ENCODE measurements at places on chromosomes 12 and 14.

- no peak for DNase-seq
Measured at GRCh38 chr14:45212231-45212630, 40.8 kb downstream of the MIS18BP1 start.

DNA sequence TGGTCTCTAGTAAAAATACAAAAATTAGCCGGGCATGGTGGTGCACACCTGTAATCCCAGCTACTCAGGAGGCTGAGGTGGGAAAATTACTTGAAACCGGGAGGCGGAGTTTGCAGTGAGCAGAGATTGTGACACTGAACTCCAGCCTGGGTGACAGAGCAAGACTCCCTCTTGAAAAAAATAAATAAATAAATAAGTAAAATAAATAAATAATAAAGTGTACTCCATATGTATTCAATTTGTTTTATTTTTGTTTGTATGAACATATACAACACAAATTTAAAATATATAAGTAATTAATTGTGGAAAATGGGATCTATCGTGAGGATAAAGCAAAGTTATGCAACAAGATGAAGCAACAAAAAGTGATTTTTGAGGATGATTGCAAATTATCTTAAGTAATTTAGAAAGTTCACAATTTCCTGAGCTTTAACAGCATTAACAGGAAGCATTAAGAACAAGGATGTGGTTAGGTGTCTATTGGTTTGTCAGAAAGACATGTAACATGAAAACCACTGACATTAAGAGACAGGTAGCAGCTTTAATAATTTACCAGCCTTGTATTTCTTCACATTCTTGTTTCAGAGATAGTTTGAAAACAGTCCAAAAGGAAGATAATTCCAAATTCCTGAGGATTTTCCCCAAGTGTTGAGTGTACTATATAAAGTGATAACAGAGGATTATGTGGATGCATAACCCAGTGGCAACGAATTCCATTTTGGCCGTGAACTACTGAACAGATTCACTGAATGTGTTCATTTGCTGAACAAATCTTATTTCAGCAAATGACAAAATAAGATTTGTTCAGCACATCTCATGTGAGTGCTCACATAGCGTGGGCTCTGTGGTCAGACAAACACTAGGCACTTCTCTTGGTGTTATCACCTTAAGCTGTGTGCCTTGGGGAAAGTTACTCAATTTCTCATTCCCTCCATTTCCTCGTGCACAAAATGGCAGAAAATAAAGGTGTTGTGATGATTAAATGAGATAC lies 68.6 kb upstream of the RESF1 start:
- no peak for DNase-seq

- DNase-seq, result no peak
Measured at GRCh38 chr14:90665321-90666000, 150.8 kb downstream of the TTC7B start.

GRCh38 chr12:110079477-110080400 lies 31.4 kb upstream of the C12orf76 start:
- DNase-seq, result peak; percentile 78

DNA sequence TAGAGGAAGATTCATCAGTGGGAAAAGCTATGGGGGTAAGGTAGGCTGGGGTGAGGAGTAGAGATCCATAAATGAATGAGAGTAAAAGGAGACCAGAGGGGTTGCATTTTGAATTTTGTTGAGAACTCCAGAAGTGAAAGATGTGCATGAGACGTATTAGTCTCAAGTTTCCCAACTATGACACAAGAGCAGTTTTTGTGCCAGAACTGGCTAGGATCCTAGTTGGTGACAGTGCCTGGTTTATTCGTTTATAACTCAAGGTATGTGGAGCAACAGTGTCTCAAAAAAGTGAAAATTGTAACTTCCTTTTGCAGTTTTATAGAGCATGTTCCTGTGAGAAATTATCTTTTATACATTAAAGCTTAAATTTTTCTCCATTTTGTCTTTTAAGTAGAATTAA lies 377.0 kb downstream of the NPAS3 start:
- DNase-seq, result no peak

- no peak for DNase-seq
Measured at GRCh38 chr12:65204886-65205525, 35.6 kb downstream of the LEMD3 start.

DNA sequence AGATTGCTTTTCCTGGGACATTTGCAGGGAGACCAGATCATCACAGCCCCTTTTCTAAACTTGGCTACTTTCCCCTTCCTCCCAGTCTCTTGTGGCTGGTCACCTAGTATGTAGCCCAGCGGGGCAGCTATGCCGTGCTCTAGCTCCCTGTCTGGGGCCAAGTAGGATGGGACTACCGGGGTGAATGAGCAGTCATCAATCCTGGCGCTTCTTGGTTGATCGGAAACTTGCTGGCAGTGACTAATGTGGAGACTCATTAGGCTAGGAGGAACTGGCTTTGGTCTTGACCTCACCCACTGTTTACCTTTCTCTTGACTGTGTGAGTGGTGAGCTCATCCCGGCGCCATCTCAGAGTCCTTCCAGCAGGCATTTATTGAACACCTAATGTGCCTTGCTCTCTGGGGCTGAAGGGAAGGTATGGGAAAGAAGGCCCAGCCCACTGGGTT lies 15.9 kb downstream of the PLEKHG3 start:
- DNase-seq, result no peak

GRCh38 chr12:107247650-107248049 lies 154.3 kb upstream of the CRY1 start:
- no peak for DNase-seq

- DNase-seq, result no peak
Measured at GRCh38 chr12:108720757-108721514, 10.4 kb downstream of the CORO1C start.

GRCh38 chr14:56569174-56569573 lies 10.4 kb upstream of the TMEM260 start:
- no peak for DNase-seq

- DNase-seq, result no peak
Measured at GRCh38 chr14:38389681-38390080, 133.8 kb upstream of the CLEC14A start.

- peak; percentile 59 for DNase-seq
Measured at GRCh38 chr14:70714055-70714550, 72.4 kb downstream of the TTC9 start.

- no peak for DNase-seq
Measured at GRCh38 chr14:100439781-100440180, 116.6 kb downstream of the SLC25A47 start.

- DNase-seq, result no peak
Measured at GRCh38 chr14:36935976-36936678, 236.3 kb downstream of the SLC25A21 start.

- no peak for DNase-seq
Measured at GRCh38 chr12:78388461-78388860, 476.1 kb upstream of the SYT1 start.

- peak; percentile 78 for DNase-seq
Measured at GRCh38 chr14:35366056-35366451, 38.5 kb downstream of the NFKBIA start.

- DNase-seq, result no peak
Measured at GRCh38 chr14:32703183-32703621, 235.5 kb upstream of the NPAS3 start.

- no peak for DNase-seq
Measured at GRCh38 chr12:28941248-28941647, 207.8 kb upstream of the FAR2 start.

DNA sequence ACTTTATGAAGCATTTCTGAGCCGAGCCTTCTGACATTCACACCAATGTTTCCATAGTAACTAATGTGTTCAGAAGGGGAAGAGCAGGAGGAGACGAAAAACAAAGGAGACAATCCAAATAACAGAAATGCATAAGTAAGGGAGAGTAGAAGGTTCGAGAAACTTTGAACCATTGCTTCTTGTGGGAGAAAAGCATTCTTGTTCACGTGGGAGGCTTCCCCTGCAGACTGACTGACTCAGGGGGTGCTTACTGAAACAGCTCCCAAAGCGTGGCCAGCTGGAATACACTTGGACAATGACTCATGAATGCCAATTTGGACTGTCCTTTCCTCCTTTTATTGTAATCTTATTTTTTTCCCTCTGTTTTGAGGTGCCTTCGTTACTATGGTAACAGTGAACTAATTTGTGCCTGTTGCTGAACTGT lies 73.9 kb downstream of the NEDD1 start:
- DNase-seq, result no peak

DNA sequence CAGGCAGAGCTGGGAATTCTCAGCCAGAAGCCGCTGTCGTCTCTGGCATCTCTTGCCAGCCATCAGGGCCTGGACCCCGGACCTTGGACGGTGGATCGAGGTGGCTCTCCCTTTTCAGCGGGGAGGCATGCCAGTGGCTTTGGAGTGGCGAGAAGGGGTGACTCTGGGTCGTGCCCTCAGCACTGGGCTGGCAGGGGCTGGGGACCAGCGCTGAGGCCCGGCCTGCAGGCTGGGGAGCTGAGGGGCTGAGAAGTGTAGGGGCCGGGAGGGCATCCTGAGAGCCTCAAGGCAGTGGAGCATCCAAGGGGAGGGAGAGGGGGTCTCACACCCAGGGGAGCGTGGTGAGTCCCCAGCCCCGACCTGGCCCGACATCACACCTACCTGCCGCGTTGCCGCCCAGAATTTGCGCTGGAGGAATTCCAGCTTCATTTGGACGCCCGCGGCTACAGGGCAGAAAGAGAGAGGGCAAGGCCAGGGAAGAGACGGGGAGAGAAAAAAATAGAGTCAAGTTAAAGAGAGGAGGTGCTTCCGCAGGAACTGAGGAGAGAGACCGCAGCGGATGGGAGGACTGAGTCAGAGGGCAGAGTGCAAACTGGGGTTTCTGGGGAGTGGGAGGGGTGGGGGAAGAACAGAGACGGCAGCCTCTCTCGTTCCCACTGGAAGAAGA lies 9.0 kb upstream of the LRTM2 start:
- DNase-seq, result peak; percentile 44

- DNase-seq, result no peak
Measured at GRCh38 chr14:52299692-52300278, 14.3 kb upstream of the PTGER2 start.

- DNase-seq, result no peak
Measured at GRCh38 chr14:24270537-24271133, 762 bp downstream of the RABGGTA start.

DNA sequence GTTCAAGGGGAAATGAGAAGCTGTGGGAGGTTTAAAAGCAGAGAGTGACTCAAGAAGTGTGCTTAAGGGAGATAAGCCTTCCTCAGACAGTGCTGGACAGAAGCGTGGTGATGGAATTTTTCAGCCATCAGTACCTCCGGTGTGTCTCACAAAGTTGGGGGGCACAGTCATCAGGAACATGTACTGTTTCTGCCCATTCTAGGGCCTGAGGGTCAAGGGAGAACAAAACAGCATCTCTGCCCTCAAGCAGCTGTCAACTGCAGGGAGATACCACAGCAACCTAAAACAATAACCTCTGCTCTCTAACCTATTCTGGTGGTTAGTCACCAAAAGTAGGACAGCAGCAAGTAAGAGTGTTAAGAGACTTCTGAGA lies 2.0 kb upstream of the STON2 start:
- DNase-seq, result no peak

DNA sequence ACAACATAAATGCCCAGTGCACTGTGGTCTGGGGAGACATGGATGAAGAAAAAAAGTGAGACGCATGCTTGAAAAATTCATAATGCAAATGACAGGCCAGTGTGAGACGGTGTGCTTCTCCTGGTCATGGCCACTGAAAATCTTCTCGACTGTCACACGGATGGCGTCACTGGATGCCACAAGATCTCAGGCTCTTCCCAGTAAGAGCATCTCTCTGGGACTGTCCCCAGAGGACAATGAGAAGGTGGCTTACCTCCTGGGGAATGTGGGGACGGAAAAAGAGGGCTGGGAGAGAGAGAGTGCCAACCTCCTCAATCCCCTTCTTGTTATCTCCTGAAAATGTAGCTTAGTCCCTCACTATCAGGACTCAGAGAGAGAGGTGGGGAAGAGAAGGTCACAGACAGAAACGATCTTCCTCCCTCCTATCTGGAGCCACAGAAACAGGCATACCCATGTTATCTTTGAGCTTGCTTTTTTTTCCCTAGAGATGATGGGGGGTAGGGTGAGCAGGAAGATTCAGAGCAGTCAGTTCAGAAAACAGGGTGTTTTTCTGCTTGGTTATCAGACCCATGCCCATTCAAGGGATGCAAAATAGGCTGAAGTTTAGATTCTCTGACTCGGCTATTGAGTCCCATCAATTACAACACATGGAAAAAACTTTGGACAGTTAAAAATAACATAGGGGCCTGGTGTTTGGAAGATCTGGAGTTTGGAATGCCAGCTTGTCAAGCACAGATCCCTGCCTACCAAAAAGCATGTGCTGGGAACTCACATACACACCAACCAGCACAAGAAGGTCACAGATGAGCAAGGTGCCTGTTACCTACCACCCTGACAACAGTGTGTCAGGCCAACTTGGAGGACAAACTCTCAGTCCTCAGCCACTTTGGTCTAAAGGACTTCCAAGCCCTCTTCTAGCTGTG lies 24.2 kb downstream of the DPF3 start:
- DNase-seq, result no peak

DNA sequence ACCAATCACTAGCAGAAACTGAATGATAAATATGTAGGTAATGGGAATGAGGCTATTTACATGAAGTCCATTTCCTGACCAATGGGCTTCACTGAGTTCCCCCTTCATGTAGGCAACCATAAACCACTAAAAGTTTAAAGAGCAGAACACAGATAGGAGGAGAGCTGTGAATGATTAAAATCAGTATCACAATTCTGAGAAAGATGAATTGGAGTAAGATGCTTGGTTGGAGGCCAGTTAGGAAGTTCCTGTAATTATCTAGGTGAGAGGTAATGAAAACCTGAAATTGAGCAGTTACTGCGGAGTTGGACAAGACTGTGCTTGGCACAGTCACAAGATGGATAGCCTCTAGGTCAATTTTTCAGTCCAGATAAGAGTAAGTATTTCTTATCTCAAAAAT lies 56.6 kb downstream of the GALNT4 start:
- DNase-seq, result no peak

DNA sequence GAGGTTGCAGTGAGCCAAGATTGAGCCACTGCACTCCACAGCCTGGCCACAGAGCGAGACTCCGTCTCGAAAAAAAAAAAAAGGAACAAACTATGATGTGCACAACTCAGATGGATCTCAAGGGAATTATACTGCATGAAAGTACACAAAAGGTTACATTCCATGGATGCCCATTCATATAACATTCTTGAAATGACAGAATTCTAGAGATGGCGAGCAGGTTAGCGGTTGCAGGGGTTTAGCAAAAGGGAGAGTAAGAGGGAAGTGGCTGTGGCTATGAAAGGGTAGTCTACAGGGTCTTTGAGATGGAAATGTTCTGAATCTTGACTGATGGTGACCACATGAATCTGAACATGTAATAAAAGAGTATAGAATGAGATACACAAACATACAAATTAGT lies 49.7 kb downstream of the CKB start:
- no peak for DNase-seq

DNA sequence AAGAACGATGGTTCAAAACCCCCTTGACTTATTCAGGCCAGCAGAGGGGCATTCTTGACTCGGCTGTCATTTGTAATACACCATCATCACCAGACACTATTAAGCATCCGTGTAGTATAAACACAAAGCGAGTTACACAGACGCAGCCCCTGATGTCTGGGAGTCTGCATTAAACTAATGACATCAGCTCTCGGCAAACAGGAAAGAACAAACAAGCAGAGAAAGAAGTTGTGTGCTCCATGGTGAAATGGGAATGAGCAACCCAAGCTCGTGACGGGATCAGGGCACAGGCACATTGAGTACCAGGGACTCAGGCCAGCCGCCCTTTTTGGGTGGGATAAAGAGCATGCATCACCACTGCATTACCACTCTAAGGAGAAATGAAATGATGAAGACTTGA lies 460.1 kb downstream of the MED13L start:
- no peak for DNase-seq
